ENCODE measurements at places on chromosomes 3 and 15. TPM values are rescaled to one million over a fixed set of nuclear protein-coding genes. Genes with fewer than 3 reads are reported as not detected.

DNA sequence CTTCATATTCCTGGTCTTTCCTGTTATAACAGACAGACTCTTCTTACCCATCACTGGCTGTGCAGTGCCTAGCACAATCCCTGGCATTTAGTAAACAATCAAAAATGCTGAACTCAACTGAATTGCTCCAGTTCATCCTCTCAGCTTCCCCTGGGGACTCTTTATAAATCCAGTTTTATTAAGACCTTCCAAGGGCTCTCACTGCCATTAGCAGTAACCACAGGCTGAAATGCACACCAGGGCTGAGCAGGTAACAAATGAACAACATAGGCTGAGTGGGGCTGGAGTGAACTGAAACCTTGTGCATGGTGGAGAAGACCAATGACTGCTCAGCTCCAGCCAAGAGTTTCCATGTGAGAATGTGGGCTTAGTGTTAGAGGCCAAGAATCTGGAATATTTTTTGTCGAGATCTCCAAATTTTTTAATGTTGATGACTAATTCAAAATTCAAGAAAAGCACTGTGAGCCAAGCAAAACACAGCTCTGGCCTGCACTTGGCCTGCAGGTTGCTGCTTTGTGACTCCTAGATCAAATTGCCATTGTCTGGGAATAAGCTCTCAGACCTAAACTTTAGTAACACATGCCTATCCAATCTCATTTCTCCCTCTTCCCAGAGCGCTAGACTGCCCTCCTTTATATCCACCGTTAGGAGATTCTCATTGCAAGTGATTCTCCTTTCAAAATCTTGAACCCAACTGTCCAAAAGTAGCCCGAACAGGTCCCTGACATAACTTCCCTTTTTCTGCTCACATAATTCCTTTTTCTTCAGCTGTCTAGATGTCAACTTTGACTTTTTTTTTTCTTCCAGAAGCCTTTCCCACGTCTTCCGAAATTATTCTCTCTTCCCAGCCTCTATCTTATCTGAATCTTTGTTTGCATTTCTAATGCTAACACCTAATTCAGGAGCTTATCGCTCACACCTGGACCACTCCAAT is 7.4 kb downstream of the SQOR start:
- DNase-seq, result no peak

GRCh38 chr3:133945381-133946095 is 49.9 kb upstream of the RAB6B start:
- no peak for DNase-seq

GRCh38 chr15:68667800-68668625 is 89.2 kb downstream of the CORO2B start:
- no peak for DNase-seq

DNA sequence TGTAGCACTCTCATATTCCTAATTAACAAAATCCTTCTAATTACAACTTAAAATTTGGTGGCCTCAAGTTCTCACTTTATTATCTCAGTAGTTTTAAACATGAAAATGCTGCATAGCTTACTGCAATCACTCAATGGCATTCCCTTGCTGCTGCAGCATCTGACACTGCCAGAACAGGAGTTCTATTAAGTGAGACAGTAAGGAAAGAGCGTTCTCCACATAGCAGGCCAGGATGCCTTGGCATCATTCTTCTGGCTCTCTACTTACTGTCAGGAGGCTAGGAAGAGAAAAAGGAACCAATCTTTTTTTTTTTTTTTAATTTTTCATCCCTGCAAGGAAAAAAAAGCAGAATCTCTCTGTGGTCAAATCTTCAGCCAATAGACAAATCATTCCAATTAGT is 3.2 kb downstream of the CNBP start:
- DNase-seq, result no peak

GRCh38 chr15:62900071-62900802 is 142.3 kb upstream of the TPM1 start:
- no peak for DNase-seq

SLC2A2 gene
- total RNA-seq, result 2.5 TPM

CHL1 gene
- total RNA-seq, result 1.6 TPM

- no peak for DNase-seq
Measured at GRCh38 chr15:57118013-57118799, 199.8 kb downstream of the TCF12 start.

DNA sequence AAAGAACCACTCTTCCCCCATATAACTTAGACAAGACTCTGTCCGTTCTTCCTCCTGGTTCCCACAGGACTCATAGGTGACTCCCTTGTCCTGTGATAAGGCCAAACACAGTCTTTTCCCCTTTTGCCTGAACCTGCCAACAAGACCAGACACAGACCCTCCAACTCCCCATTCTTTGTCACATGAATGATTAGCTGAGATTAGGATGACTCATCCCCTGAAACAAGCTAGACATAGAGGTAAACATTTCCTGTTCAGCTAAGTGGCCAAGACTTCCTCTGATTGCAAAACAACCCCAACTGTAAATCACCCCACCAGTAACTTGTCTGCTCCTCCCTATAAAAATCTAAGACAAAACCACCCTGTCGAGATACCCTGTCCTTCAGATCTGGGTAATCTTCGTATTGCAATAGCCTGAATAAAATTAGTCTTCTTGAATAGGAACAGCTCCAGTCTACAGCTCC is 11.4 kb upstream of the HTR3E start:
- DNase-seq, result no peak

NUP210 gene
- total RNA-seq, result 30.2 TPM

GRCh38 chr3:42189736-42190135 is 76.2 kb downstream of the CCK start:
- no peak for DNase-seq

DNA sequence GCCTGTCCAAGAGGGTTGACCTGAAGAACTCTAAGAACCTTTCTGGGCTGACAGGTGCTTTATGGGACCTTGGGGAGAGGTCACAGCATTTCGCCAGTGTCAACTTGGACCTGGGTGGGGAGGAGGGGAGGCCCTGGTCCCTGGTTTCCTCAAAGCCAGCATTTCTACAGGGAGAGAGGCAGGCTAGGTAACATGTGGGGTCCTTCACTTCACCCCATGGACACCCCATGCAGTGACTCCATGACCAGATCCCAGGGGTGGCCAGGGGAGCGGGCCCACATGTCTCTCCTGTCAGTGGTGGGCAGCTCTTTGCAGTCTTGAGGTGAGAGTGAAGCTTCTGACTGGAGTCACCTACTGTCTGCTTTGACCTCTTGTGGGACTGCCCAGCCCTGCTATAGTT is 35.8 kb downstream of the GOLGA6L10 start:
- peak; percentile 35 for DNase-seq

CRABP1 gene
- not detected for total RNA-seq

All from Peyer's patch (tissue), 4 donors.